ENCODE measurements at places on chromosomes 7 and 10.

DNA sequence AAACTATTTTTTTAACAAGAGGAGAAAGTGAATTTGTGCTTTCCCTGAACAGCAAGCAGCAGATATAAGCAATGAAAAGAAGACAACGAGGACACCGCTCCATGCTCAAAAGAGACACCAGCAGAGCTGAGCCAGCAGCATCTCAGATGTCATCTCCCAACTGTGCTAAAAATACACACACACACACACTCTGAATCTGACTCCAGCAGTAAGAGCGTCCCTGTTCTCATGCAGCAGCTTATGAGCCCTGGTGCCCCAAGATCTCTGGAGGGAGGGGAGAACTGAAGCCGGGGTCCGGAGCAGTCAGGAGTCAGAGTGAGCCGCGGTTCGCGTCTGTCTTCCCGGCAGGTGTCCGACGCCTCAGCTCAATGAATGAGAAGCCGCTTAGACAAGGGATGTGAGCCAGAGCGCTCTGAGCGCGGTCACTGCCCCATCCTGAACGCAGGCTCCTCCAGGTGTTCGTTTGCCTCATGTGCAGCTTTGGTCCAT is 49.2 kb downstream of the SVIL start:
- DNase-seq = peak; percentile 1

DNA sequence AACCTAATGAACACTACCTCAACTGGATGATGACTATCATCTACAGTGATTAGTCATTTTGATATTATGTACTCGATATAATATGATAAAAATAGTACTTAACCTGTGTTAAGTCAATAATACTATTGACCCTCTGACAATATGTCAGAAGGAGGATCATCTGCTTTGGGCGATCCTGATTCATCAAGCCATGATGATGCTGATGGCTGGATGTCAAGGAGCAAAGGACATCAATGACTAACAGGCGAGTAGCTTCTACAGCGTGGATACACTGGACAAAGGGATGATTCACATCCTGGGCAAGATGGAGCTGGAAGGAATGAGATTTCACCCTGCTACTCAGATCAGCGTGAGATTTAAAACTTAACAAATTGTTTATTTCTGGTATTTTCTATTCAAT is 94.4 kb upstream of the SKAP2 start:
- DNase-seq = no peak

GRCh38 chr7:86733783-86734182 is 90.1 kb downstream of the GRM3 start:
- no peak for DNase-seq

DNA sequence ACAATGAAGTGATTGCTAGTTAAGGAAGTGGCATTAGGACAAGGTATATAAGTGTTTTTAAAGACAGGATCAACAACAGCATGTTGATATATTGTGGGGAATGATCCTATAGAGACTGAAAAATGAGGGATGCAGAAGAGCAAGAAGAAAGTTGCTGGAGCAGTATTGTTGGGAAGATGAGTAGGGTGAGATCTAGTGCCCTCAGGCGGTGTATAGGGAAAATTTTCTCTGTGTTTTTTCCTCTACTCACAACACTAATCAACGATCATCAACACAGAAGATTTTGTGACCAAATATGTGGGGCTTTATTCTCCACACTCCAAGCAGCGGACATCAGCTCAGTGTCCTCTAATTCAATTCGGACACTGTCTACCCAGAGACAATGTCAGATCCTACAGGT is 9.6 kb upstream of the PTTG1IP2 start:
- DNase-seq = no peak

- DNase-seq = no peak
These were observed 97.8 kb downstream of the ELAPOR2 start for GRCh38 chr7:86961686-86962085.

DNA sequence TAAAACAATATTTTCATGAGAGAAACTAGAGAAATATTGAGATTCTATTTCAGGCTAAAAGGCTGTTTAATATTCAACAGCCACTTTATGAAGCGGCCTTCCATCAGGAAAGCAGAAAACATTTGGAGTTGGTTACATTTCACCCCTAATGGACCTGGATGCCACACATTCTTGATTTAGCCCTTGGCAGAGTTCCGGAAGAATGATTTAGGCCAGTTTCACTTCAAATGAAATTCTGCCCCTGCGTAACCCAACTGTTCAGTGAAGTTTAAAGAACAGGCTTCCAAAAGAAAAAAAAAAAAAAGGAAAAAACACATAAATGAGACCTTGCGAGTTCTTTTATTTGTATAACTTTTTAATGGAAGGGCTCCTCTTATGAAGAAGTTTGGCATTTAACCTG is 239.2 kb upstream of the AKR1E2 start:
- no peak for DNase-seq

DNA sequence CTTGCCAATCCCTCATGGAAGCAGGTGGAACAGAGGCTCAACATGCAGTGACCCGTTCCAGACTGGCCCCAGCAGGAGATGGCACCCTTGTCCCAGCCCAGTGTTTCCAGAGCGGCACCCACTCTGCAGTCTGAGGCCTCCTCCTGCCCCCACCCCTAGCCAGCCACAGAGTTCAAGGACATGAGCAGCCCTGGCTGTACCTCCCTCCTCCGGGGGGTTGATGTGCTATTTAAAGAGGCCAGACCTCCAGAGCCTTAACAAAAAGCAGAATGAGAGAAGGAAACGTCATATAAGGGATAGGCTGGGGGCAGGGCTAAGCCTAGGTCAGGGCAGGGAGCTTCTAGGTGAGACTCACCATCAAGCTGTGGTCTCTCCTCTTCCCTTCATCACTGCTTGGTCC is 115.7 kb upstream of the NANOS1 start:
- DNase-seq = no peak

- DNase-seq = peak; percentile 82
These were observed at the start of gene AGAP3 for GRCh38 chr7:151085691-151086620. TSS of gene AGAP3 (plus strand) at chr7:151086475. CDS start at chr7:151086742, 267 bp downstream.

Data from NCI-H524 (cell line).